Spinal cord (tissue), 10 donors: ENCODE measurements at places on chromosomes 5 and 9.
A peak's percentile ranks its signal among the peaks of the same experiment; 100 is the strongest.

DNA sequence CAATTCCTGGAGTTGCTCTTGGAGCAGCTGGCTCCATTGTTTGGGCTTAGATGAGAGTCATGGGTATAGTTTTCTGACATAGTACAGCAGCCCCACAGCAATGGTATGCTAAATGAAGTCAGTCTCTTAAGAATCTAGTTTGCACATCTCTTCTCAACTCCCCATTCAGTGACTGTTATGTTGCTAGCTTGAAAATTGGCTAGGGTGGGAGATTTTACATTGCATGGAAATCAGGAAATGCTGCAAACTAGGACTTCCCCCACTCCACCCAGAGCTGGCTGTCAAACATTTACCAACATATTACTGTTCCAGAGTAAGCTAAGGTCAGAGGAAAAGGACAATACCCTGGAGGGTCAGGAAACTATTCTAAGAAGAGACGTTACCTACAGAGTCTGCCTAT is 17.6 kb upstream of the FCHO2 start:
- DNase-seq: peak; percentile 38

- DNase-seq: no peak
Observed at GRCh38 chr5:87020099-87020934, 247.4 kb upstream of the RASA1 start.

DNA sequence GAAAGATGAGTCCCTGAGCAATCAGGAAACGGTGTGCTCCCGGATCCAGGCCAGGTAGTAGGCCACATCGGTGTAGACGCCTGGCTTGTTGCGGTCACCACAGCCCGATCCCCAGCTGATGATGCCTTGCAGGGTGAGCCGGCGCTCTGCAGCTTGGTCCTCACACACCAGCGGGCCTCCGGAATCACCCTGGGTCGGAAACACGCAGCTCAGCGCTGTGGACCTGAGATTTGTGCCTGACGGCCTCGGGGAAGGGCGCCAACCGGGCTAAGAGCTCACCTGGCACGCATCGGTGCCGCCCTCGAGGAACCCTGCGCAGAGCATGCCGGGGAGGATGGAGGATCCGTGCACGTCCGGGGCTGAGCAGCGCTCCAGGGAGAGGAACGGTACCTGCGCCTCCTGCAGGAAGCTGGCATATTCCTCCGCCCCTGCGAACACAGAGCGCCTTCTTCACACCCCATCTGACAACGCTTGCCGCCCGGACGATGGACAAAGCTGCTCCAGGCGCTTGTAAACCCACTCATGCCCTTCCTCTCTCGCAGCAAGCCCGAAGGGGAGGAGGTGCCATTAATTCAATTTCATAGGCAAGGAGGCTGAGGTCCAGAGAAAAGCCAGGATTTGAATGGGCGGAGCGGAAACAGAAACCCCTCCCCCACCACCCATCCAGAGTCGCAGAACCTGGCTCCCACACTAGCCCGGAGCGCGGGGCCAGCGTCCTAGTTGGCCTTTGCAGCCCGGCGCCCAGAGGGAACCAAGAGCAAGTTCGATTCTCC is 2.0 kb upstream of the PFN3 start:
- no peak for DNase-seq

DNA sequence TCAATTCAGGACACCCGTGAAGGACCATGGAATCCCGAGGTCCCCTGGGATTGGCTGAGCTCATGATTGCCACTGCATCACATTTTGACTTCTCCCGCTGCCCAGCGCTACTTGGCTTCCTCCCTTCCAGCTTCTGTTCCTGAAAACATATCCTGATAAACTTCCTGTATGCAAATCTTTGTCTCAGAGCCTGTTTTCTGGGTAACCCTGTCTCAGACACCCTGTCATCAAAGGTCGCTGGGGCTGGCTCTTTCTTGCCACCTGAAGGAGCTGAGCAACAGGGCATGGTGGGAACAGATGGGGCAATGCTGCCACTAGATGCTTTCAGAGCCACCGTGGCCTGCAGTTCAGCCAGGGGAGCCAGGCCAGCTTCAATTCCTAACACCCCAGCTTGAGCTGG is 154.3 kb upstream of the TBC1D2 start:
- no peak for DNase-seq

DNA sequence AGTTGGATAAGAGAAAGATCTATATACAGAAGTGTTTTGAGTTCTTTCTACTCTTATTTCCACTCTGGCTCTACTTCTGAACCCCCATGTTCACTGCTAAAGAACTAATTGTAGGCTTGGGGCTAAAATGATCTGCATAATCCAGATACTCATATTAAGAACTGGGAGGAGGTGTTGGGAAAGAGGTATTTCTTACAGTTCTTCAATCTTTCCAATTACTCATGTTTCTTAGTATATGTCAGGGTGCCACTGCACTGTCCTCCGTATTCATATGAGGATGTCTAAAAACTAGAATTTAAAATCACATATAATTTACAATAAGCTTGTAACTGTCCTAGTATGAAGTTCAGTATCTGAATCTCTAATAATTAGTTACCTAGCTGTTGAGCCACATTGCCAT is 12.7 kb downstream of the NIPBL start:
- DNase-seq: no peak

DNA sequence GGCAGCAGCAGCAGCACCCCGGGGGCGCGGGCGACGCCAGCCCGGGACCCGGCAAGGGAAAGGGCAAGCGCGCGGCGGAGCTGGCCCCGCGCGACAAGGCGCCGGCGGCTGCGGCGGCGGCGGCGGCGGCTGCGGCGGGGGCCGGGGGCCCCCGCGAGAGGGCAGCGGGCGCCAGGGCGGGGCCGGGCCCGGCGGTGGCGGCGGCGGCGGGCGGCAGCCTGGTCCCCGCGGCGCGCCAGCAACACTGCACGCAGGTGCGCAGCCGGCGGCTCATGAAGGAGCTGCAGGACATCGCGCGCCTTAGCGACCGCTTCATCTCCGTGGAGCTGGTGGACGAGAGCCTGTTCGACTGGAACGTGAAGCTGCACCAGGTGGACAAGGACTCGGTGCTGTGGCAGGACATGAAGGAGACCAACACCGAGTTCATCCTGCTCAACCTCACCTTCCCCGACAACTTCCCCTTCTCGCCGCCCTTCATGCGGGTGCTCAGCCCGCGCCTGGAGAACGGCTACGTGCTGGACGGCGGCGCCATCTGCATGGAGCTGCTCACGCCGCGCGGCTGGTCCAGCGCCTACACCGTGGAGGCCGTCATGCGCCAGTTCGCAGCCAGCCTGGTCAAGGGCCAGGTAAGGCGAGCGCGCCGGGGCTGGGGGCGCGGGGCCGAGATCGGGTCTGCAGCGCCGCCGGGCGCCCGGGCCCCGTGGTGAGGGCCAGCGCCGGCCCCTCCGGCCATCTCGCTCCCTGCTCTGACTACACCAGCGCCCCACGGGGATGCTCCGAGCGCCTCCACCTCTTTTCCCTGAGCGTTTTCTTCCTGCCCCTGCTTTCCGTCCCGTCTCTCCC is at the start of gene UBE2QL1:
TSS of gene UBE2QL1 (plus strand) at position 238 of the 843 bp plus-strand sequence. CDS start at position 273, 35 bp downstream.
- DNase-seq: no peak
